Karpas-422 (cell line): ENCODE measurements at places on chromosomes 7 and 10. TPM values are rescaled to one million over a fixed set of nuclear protein-coding genes. Genes with fewer than 3 reads are reported as not detected.

Gene SEMA3D
- total RNA-seq = not detected in 2 replicates

Gene CALML5
- not detected in 2 replicates for total RNA-seq

Gene ARHGAP22
- 0.07 and 6.1 TPM in 2 replicates for total RNA-seq

Gene MCM10
- 7.0 and 8.9 TPM in 2 replicates for total RNA-seq

Gene SSMEM1
- total RNA-seq = not detected in 2 replicates

Gene NFKB2
- 3.1 and 7.4 TPM in 2 replicates for total RNA-seq

Gene DPCD
- total RNA-seq = 12.8 and 15.7 TPM in 2 replicates

Gene HYAL4
- not detected in 2 replicates for total RNA-seq

Gene OR2A42
- total RNA-seq = not detected in 2 replicates

Gene NME8
- not detected in 2 replicates for total RNA-seq

GRCh38 chr10:131936294-131936693 lies 35.5 kb downstream of the PPP2R2D start:
- no peak for DNase-seq

DNA sequence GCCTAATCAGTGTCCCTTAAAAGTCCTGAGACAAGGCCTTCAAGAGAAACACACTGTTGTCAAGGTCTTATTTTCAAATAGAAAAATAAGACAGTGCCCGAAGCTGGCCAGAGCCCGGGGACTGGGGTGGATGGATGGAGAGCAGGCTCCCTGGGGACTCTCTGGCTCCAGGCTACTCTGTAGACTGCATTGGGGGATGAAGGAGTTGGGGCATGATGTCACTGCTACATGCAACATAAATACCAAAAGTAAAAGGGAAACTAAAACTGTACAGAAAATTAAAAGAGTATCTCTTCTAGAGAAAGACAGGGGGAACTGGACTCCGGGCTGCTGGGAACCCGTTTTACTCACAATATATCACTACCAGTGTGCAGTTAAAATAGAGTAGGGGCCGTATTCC lies 629.8 kb downstream of the KCNMA1 start:
- no peak for DNase-seq

- no peak for DNase-seq
Measured at GRCh38 chr10:31484431-31485135, 165.6 kb downstream of the ZEB1 start.

DNA sequence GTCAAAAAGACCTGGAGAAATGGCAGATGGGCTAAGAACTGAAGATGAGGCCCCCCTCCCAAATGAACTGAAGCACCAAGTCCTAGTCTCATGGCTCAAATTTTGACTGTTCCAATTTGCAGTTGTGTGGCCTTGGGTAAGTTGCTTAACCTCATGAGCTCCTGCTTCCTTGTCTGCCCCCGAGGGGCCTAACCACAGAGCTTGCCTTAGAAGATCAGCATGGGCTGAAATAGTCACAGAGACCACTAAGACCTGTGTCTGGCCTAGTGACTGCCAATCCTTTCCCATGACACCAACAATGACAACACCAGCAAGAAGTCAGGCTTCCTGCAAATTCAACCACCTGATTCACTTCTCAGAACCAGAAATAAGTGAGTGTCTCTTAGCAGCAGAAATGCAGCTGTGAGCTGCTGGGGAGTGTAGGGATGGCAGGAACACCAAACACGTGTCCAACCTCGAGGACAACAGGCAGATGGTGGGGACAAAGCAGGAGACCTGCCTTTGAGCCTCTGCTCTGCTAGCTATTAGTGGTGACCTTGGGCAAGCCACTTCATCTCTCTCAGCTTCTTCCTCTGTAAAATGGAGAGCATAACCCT lies 23.7 kb downstream of the CRHR2 start:
- DNase-seq = no peak

GRCh38 chr10:70753841-70754621 lies 31.1 kb downstream of the TBATA start:
- DNase-seq = no peak

- no peak for DNase-seq
Measured at GRCh38 chr7:35716038-35716803, 21.3 kb upstream of the HERPUD2 start.

- DNase-seq = peak; percentile 49
Measured at GRCh38 chr7:43764039-43764761, 5.7 kb downstream of the BLVRA start.

DNA sequence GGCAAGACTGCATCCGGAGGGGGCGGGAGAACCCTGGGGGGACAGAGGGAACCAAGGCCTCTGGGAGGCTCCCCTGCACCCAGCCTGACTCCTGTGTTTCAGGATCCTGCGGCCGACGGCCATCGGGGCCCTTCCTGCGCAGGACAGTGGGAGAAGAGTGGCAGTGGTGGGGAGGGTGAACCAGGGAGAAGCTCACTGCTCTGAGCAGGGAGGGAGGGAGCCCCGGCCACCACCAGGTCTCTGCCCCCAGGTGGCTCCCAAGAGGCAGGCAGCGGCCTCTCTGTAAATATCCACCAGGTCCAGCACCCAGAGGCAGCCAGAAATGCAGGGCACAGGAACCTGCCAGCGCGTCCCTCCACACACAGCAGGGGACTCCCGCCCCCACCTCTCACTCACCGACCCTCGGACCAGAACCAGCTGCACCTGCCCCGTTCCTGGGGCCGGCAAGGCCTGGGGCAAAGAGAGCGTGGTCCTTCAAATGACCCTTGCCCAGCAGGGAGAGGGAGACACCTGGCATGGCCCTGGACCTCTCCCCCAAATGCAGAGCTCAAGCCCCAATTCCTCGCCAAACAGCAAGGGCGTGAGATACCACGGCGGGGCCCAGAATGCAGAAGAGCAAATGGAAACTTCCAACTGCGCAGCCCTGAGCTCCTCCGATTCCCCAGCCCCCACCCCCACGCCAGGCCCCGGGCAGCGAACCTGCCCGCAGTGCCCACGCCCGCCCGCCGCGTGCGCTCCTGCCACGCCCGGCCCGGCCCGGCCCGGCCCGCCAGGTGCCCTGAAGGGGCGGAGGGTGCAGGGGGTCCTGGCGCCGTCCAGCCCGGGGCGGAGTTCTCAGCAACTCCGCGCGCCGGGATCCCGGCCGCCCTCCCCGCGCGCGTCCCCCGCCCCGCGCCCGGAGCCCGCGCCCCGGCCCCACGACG lies 805 bp downstream of the RASGEF1A start:
- DNase-seq = no peak

DNA sequence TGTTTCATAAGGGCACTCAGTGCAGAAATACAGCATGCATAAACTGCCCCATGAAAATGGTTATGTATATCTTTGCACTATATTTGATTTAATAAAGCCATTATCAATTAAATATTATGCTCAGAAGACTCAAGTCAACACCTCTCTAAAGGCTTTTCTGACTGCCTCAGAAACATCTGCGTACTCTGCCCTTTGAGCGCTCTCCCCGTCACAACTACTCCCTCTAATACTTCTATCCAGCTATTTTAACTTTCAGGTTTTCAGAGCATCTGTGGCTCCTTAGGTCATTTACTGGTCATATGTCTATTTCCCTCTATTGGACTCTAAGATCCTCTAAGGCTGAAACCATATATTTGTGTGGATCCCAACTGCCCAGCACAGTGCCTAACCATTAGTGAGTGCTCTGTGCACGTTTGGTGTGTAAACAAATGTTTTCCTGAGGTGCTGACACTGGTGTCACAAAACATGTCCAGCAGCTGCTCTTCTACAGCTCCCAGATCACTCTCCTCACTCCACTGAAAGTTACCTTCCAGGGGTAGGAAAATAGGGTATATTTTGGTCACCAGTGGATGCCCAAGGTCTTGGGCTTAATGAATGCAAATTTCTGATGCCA lies 179.1 kb downstream of the BTAF1 start:
- no peak for DNase-seq

DNA sequence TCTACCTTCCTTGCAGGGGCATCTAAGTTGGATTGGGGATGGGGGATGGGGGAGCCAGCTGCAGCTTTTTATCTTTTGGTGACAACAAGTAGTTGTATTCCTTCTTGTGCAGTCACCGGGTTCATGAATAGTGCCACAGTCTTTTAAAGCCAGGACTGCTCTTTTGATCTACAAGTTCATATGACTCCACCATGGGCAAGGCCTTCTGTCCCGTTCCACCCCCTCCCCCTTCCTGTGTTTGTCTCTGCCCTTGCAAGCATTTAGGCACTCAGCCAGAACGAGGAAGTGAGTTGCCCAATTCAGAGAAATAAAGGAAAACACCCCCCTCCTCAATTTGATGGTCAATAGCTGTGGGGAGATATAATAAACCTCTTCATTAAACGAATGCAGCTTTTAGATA lies 44.8 kb upstream of the EGR2 start:
- no peak for DNase-seq

DNA sequence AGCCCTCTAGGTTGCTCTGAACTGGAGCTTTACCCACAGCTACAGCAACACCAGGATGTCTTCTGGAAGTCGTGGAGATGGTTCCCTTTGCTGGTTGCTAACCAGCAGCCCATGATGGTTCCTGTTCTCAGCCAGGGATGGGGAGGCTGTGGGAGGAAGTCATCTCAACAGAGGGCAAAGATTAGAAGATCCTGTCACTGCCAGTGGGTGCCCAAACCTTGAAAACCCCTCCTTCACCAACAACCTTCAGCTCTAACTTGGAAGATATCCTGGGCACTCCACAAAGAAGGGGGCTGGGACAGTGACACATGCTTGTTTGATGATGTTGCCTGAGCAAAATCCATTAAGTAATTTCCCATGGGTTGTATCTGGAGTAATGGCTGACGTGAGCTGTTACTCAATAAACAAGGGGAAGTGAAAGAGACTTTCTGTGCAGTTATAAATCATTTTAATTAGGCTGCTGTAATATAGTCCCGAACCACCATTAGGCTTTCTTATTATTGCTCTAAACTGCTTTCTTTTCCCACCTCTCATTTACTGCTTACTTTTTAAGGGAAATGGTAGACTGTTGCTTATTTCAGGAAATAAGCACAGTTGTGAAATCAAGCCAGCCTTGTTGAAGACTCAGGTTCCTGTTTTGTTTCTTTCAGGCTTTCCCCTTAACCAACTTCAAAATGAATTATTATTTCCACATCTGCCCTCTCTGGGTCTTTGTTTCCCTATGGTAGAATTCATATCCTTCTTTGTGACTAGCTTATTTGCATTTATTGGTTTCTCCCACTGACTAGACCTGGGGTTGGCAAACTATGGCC lies 124.8 kb downstream of the PPP1R17 start:
- DNase-seq = no peak

DNA sequence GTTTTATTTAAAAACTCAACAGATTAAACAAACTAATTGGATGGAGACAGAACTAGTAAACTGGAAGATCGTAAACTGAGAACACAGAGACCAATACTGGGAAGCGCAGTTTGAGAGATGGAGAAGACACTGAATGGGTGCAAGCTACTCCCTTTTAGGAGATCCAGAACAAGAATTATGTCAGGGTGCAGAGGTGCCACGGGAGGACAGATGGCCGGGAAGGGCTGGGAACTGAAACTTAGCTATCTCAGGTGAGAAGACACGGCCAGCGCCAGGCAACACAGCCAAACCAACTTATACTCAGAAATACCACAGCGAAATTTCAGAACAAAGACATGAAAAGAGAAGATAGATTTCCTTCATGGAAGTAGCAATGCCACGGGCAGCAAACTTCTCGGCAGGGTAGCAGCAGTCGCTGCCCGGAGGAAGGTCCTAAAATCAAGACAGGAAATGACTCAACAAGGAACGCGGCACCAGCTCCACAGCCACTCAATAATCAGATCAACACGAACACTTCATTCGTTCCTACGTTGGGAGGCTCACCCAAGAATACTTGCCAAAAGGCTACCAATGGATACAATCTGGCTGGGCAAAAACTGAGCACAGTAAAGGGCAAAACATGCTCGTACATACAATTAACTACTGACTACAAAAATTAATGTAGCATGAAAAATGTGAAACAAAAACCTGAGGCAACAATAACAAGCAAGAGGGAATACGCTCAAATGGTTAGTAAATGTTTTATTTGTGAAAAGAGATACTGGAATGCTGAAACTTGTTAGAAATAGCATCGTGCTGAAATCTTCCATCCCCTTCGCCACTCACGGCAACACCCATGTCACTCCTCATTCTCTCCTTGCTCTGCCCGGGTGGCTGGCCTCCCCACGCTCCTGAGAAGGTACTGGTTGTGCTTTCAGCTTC lies 2.2 kb upstream of the LRRC27 start:
- no peak for DNase-seq

DNA sequence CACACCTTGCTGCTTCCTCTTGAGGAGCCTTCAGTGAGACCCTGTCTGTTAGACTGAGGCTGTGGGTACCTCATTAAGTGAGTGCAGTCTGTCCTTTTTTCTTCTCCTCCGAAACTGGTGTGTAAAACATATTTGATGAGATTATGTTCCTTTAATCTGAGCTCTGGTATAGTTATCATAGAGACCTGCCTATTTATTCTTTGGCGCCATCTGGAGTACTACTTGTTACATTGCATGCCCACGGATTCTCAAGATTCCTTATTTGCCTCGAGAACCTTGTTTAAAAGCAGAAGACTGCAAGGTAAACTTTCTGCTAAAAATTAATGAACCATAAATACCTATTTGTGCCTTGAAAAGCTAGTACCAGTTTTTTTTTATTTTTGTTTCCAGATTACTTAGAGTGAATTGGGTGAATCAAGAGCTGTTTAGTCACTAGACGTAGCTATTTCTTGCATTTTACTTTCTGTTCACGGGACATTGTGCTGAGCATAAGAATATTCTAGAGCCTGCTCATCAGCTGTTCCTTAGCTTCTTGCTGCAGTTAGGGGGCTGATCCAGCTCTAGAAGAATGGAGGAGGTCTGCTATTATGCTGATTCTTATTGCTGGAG lies 16.9 kb upstream of the STMP1 start:
- peak; percentile 78 for DNase-seq

- DNase-seq = peak; percentile 89
Measured at GRCh38 chr10:125521721-125522680, 161.0 kb downstream of the TEX36 start.

DNA sequence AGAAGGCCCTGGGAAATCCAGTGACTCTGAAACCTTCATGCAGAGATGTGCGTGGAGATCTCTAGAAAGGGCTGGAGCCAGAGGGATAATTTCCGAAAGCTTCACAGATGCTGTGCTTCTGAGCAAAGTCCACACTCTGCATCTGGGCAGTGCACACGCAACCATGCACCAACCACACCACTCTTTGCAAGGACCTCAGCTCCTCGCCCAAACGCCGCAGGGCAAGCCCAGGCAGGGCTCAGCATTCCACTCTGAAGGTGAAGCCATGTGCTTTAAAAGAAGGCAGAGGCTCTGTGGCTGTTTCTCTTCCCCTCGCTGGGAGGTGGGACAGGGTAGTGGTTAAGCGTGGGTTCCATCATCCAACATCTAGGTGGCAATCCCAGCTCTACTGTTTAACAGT lies 48.4 kb downstream of the ASB13 start:
- no peak for DNase-seq

GRCh38 chr10:129258283-129258923 lies 208.6 kb upstream of the MGMT start:
- no peak for DNase-seq

GRCh38 chr10:108598320-108598695 lies 1325.0 kb downstream of the XPNPEP1 start:
- no peak for DNase-seq

GRCh38 chr10:100021322-100021721 lies 11.6 kb upstream of the DNMBP start:
- peak; percentile 82 for DNase-seq

GRCh38 chr7:132930881-132931280 lies 151.0 kb downstream of the CHCHD3 start:
- peak; percentile 46 for DNase-seq
